ENCODE measurements at places on chromosomes 5 and 9. TPM values are rescaled to one million over a fixed set of nuclear protein-coding genes. Genes with fewer than 3 reads are reported as not detected.

RANBP17 gene
- total RNA-seq = 10.6 TPM

DND1 gene
- not detected for total RNA-seq

GCNT1 gene
- 46.9 TPM for total RNA-seq

FAXDC2 gene
- total RNA-seq = 17.4 TPM

BRD9 gene
- total RNA-seq = 119 TPM

GMCL2 gene
- total RNA-seq = not detected

PCDHGA2 gene
- 3.9 TPM for total RNA-seq

PCDHGA12 gene
- total RNA-seq = 39.7 TPM

FOXD4L4 gene
- total RNA-seq = 0.09 TPM

ADAMTS2 gene
- total RNA-seq = 25.8 TPM

EQTN gene
- total RNA-seq = not detected

LCP2 gene
- total RNA-seq = not detected

IL5 gene
- total RNA-seq = not detected

CCNI2 gene
- not detected for total RNA-seq

CDKN2AIPNL gene
- 36.3 TPM for total RNA-seq

CLIC3 gene
- total RNA-seq = 4.3 TPM

PAXX gene
- 18.3 TPM for total RNA-seq

ST6GALNAC4 gene
- 37.1 TPM for total RNA-seq

MARCHF11 gene
- total RNA-seq = not detected

DNA sequence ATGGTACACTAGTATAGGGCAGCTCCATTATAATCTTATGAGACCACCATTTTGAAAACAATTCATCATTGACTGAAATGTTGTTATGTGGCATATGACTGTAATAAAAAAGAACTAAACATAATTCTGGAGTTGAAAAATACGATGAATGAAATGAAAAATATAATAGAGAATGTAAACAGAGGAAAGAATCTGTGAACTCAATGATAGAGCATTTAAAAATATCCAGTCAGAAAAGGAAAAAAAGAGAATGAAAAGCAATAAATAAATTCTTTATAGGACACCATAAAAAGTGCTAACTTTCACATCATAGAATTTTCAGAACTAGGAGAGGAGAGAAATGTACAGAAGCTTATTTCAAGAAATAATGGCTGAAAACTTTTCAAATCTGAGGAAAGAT is 17.6 kb upstream of the VCAN start:
- DNase-seq = no peak

DNA sequence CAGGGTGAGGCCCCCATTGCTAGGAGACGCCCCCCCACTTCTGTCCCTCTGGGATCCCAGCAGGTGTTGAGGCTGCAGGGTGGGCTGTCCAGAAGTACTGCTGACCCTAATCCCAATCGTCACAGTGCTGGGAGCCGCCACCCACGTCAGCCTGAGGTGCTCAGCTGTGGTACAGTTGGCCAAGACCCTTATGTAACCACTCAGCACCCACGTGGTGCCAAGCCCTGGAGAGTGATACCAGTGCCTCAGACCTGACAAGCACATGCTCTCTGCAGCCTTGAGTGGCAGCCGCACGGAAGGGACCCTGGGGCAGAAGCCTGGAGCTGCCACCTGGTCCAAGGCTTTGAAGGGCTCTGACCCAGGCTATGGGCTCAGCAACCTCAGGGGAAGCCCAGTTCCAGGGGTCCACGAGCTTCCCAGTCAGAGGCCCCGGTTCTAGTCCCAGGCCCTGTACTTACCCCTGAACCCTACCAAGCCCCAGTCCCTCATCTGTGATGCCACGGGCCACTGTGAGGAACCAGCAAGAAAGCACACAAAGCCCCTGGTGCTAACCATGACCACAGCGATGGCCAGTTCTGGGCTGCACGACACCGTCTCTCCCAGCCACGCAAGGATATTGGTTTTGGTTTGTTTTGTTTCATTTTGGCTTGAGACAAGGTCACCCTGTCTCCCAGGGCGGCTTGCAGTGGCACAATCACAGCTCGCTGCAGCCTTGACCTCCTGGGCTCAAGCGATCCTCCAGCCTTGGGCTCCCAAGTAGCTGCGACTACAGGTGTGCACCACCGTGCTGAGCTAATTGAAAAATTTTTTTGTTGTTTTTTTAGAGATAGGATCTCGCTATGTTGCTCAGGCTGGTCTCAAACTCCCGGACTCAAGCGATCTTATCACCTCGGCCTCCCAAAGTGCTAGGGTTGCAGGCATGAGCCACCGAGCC is 50.7 kb downstream of the DBH start:
- DNase-seq = no peak

- no peak for DNase-seq
Measured at GRCh38 chr5:155726267-155726666, 600.7 kb upstream of the SGCD start.

DNA sequence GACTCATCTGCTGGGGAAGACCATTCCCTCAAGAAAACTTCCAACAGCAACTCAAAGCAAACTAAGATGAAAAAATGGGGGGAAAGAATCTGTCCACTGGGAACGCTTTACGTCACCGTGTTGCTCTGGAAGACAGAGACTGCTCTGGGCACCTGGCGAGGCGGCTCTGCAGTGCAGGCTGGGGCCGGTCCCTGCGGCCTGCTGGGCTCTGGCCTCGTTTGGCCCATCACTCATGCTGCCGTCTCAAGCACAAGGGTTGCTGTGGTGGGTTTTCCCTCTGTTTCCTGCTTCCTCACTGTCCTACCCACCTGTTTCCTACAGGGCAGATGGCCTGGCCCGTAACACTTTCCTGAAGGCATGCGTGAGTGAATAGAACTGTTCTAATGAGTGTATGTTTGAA is 92.9 kb upstream of the OTULINL start:
- no peak for DNase-seq

- DNase-seq = peak; percentile 33
Measured at GRCh38 chr5:111585291-111585690, 73.0 kb upstream of the STARD4 start.

GRCh38 chr5:168224085-168224484 is 67.4 kb upstream of the WWC1 start:
- DNase-seq = no peak

DNA sequence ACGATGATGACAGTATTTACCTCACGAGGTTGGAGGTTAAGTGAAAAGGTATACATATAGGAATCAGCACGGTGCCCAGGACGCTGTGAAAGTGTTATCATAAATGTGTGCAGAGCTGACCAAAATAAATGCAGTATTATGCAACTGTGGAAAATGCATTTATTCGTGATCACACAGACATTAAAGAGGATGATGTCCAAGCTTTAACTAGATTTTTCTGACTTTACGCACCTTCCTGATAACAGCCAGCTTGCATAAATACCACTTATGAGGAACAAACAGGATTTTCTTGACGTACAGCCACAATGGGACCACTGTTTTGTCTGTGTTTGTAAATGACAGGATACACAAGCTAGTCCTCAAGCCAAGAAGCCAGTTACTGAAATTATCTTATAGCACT is 71.4 kb upstream of the ATP10B start:
- no peak for DNase-seq

GRCh38 chr9:13034694-13035002 is 244.8 kb downstream of the MPDZ start:
- no peak for DNase-seq

DNA sequence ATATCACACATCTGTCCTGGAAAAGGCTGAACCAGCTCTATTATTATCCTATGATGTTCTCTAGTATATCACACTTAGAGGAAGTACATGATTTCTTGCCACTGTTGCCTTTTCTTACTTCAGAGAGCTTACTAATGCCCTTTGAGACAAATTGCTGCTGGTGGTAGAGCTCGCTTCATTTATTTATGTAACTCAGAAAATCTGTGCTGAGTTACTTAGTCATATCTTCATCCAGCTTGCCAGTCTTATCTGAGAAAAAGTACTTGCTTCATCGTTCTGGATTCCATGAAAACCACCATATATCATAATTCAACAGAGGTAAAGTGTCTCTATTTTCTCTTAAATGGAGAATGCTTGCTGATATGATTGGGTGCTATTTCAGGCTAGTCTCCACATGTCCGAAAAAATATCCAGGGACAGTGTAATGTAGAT is 26.6 kb downstream of the PTPDC1 start:
- peak; percentile 88 for DNase-seq

- DNase-seq = peak; percentile 74
Measured at GRCh38 chr9:95726756-95727155, 148.7 kb upstream of the ERCC6L2 start.

GRCh38 chr9:98787766-98788335 is 8.5 kb downstream of the ANKS6 start:
- DNase-seq = no peak

- DNase-seq = no peak
Measured at GRCh38 chr5:60207040-60207439, 313.5 kb upstream of the PDE4D start.

DNA sequence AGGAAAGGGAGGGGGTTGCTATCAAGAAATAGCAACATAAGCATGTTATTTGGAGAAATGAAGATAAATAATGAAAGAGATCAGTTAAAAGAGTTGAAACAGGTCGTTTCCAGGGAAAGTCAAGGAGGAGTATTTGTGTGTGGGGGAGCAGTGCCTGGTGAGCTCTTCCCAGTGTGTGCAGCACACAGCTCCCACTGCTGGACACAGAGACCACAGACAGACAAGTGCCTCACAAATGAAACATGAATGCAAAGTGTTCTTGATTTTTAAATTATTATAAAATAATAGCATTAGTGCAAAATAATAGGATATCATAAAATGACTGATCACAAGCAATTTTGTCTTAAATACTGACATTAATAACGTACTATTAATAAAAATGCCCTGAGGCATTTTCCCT is 40.8 kb downstream of the LIFR start:
- DNase-seq = peak; percentile 34

DNA sequence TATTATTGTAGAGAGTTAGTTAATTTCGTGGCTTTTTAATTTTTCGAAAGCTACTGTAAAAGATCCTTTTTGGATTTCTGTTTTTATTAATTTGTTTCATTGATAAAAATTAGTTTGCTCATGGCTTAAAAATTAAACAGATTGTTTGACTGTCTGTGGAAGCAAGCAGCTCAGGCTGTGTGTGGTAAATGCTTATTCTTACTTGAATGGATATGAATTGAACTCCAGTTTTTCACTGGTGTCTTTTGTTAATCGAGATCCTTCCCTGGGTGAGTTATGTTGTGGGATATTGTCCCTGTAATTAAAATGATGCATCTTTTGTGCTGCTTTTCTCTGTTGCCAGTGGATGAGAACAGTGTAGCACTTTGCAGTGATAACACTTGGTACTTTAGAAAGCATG is 75.3 kb downstream of the PIK3R1 start:
- no peak for DNase-seq

DNA sequence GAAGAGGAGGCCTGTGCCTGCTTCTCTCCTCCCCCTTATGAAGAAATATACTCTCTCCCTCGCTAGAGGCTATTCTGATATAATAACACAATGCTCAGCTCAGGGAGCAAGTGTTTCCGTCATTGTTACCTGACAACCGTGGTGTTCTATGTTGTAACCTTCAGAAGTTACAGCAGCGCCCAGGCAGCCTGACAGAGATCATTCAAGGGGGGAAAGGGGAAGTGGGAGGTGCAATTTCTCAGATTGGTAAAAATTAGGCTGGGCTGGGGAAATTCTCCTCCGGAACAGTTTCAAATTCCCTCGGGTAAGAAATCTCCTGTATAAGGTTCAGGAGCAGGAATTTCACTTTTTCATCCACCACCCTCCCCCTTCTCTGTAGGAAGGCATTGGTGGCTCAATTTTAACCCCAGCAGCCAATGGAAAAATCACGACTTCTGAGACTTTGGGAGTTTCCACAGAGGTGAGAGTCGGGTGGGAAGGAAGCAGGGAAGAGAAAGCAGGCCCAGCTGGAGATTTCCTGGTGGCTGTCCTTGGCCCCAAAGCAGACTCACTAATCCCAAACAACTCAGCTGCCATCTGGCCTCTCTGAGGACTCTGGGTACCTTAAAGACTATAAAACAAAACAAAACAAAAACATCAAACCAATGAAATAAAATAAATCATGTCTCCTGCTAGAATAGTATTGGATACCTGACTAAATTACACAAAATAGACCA is 1.3 kb downstream of the TMEM174 start:
- DNase-seq = no peak

- DNase-seq = peak; percentile 94
Measured at GRCh38 chr5:72597456-72597948, 90.3 kb upstream of the ZNF366 start.

GRCh38 chr5:177301503-177302165 is 1.9 kb downstream of the RAB24 start:
- peak; percentile 24 for DNase-seq

- no peak for DNase-seq
Measured at GRCh38 chr5:115549154-115549553, 4.6 kb upstream of the FEM1C start.

GRCh38 chr5:124867137-124867704 is 120.8 kb upstream of the ZNF608 start:
- DNase-seq = peak; percentile 9

- DNase-seq = peak; percentile 65
Measured at GRCh38 chr9:99127356-99128132, 22.6 kb downstream of the TGFBR1 start.

DNA sequence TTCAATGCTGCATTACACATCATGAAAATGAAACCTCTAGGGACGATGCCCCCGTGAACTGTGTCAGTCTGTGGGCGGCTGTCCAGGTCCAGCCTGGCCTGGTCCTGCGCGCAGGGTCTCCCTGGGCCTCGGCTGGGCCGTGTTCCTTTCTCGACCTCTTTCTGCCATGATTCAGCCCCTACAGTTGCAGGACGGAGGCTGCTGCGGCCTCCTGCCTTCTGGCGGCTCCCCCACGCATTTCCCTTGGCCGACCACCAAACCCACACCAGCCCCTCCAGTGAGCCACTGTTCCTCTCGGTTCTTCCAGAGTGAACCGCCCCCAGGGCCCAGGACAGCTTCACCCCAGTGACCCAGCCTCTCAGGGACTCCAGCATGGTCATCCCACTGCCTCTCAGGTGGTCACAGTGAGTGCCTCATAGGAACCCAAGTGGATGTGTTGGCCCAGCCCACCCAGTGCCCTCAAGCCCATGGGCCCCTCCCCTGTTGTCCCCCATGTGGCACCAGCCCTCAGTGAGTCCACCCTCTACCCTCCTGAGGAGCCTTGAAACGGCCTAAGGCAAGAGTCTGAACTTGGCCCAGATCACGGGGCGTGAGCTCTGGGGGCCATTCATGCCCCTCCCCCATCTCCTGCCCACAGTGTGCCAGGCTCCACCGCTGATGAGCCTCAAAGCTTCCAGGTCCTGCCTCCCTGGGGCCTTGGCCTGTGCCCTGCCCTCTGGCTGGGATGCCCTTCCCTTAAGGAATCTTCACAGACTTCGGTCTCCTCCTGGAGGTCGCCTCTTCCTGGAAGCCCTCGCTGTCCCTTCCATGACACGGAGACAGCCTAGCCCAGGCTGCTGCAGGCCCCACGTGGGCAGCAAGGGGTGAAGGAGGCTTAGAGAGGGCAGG is 10.0 kb upstream of the CLIC3 start:
- DNase-seq = no peak

DNA sequence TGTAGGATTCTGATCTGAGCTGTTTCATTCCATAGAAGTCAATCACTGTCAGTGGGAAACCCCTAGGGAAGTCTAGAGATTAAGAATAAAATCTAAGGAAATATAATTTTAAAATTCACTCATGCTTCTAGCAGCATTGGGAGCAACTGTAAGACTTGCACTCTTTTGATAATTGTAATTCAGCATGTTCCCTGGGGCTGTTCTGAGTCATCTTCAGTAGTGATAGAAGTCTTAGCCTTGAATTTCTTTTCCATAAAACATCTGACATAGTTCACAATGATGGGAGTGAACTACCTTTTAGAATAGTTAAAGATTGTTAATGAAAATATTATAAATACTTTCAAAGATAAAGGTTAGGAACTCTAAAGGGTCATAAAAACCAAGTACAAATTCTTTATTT is 935.8 kb downstream of the DTWD2 start:
- DNase-seq = no peak
